ENCODE measurements at places on chromosomes 1 and 21.
A peak's percentile ranks its signal among the peaks of the same experiment; 100 is the strongest.

GRCh38 chr1:222357252-222357651 is 190.7 kb downstream of the HHIPL2 start:
- no peak for DNase-seq

DNA sequence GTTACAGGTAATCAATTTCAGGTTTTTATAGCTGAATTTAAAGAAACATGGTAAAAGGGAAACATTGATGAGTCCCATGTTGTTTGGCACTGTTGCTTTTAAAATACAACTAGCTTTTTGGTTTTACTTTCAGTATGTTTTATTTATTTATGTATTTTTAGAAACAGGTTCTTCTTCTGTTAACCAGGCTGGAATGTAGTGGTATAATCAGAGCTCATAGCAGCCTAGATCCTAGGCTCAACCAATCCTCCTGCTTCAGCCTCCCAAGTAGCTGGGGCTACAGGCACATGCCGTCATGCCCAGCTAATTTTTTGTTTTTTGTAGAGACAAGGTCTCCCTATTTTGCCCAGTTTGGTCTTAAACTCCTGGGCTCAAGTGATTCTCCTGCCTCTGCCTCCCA is 50.4 kb downstream of the CTTNBP2NL start:
- no peak for DNase-seq

GRCh38 chr1:115556236-115556635 is 85.5 kb upstream of the VANGL1 start:
- no peak for DNase-seq

- DNase-seq: no peak
These were observed 96.6 kb downstream of the RAVER2 start for GRCh38 chr1:64841330-64842065.

GRCh38 chr1:201745023-201745422 is 83.9 kb upstream of the IPO9 start:
- no peak for DNase-seq

DNA sequence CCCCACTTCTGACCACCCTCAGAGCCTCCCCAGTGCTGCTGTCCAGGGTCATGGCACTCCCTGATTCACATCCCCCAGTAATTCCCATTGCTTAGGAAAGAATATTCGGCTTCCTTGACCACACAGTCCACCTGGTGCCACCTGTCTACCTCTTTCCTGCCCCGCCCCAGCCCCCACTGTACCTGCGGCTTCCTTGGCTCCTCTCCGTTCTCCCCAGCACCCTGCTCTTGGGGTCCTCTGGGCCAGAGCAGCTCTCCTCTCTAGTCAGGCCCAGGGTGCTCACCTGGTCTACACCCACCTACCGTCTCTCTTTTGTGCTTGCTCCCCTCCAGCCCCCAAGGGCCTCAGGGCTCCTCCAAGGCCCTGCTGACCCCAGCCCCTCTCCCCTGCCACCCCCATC is 142.6 kb downstream of the PEX14 start:
- DNase-seq: no peak

DNA sequence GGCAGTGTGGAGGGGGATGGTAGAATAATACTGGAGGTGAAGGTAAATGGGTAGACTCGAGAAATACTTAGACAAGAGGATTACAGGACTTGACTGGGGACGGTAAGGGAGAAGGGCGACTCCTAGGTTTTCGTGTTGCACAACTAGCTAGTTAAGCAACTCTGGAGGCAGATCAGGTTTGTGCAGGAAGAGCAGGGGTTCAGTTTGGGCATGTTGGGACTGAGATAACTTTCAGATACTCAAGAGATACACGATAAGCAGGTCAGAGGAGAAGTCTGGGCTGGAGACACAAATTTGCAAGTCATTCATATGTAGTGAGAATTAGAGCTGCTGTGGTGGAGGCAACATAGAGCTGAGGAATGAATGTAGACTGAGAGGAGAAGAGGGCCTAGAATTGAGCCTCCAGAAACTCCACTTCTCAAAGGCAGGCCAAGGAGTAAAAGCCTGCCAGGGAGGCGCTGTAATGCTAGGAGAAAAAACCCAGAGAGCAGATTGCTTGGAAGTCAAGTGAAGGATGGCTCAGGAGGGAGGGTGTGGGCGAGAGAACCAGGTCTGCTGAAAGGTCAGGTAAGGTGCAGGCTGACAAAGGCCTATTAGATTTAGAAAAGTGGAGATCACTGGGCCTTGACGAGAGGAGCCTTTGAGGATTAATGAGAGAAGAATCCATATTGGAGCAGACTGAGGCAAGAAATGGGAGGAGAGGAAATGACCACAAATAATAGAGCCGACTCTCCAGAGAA is 20.8 kb downstream of the MAB21L3 start:
- no peak for DNase-seq

DNA sequence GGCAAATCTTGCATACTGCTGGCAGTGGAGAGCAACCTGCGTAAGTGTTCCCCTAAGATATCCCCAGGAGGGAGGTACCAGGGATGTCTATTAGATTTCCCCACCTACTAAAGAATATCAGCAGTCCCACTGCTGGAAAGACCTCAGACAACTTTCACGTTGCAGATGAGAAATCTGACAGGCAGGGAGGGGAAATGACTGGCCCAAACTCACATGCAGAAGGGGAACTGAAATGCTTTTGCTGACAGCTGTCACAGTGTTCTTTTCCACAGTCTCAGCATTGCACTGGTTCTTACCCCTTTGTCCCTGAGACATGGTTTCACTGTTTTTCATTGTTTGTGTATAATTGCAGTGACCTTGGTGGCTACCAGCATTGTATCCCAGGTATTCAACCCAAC is 84.8 kb upstream of the ATP1A1 start:
- DNase-seq: peak; percentile 64

DNA sequence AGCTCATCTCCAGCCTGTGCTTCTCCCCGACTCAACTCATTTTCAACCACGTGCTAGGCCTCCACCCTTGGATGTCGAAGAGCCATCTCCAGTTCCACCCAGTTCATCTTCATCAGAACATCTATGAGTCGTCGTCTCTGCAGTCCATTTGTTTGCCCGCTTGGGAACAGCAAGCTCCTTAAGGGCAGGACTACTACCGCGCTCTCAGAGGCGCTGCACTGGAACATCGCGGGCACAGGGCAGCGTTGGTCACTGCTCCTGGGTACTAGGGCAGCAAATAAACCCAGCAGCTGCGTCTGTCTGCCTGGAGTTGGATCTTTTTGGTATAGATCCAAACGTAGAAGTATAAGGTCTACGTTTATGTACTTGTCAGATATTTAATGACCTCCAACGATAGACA is 478 bp upstream of the PRDM2 start:
- no peak for DNase-seq

GRCh38 chr1:99702221-99702620 is 56.3 kb downstream of the PALMD start:
- DNase-seq: no peak

DNA sequence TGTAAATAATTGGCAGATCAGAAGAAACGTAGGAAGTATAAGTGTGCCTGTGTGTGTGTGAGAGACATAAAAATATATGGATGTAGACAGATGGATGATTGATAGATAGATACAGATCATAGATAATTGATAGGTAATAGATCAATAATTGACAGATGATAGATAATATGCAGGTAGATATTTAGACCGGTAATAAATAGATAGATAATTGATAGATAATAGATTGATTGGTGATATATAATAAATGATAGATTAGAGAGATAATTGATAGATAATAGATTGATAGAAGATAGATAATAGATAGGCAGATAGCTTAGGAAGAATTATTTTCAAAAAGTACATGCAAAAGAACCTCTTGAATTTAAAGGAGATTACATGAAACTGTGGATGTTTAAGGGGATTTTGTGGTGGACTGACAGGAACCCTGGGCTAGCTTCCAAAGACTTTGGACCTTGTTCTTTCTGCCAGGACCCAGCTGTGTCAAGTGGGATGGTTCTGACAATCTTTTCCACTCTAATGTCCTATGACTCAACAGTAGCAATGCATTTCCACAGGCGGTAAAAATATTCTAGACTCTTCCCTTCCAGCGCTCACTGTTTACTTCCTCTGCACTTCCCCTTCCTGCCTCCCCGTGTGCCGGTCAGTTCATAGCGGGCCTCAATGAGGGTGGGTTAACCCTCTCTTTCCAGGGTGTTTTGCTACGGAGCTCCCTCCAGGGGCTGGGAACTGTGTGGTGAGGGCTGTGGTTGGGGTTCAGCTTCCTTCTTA is 39.4 kb downstream of the KCNJ15 start:
- peak; percentile 29 for DNase-seq

DNA sequence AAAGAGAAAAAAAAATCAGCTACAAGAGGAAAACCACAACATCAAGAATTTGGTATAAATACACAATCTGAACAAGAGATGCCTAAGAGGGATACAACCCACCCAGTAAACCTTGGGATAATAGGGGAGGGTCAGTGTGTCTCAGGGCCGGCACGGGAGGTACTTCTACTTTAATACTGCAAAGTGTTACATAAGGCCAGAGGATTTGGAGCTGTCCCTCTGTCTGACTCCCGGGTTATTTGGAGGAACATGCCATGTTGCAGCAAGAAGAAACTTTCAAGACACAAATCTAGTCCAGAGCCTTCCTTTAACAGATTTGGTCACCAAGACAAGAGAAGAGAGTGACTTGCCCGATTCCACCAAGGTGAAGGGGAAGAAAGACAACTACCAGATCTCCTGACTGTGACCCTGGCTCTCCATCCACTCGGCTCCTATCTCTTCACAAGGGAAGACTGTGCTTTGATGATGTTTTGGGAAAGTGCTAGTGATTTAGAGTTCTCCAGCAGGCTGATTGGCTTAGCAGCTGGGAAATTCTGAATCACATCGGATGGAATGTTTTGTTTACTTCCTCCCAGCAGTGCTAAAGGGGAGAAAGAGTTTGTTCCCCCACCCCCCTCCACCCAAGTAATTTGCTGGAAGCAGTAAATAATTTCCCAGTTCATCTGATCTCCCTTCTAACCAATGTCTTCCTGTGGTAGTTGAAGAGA is 29.3 kb downstream of the SGIP1 start:
- DNase-seq: no peak

- no peak for DNase-seq
These were observed 27.5 kb upstream of the SLAMF6 start for GRCh38 chr1:160550572-160551034.

- DNase-seq: peak; percentile 79
These were observed 52.6 kb upstream of the RBM15 start for GRCh38 chr1:110286564-110286963.

DNA sequence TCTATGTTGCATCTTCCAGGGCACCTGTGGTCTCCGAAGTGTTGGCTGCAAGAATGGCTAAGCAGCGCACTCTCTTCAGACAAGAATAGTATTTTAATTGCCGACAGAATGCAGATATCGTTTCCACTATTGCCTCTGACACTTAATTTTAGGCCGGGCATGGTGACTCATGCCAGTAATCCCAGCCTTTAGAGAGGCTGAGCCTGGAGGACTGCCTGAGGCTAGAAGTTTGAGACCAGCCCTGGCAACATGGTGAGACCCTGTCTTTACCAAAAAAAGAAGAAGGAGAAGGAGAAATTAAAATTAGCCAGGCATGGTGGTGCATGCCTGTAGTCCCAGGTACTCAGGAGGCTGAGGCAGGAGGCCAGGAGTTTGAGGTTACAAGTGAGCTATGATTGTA is 306.9 kb downstream of the KIF26B start:
- DNase-seq: no peak

DNA sequence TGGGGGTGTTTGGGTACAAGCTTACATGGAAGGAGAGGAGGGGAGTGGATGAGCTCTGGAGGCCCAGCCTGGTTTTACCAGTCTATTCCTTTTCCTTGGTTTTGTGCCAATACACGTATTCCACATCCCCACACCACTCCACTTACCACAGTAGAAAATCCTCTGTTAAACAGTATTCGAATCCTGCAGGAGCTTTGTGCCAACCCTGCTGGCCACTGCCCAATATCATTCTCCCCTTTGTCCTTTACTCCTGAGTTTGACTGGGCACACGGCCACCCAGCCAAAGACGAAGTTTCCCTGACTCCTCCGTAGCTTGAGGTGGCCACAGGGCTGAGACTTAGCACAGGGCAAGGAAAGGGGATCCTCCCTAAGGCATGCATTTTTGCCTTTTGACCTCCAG is 61.6 kb downstream of the TMCO4 start:
- DNase-seq: no peak

GRCh38 chr1:205545001-205545919 is 40.8 kb downstream of the CDK18 start:
- no peak for DNase-seq

GRCh38 chr1:56074007-56074651 is 505.2 kb downstream of the PLPP3 start:
- DNase-seq: no peak

DNA sequence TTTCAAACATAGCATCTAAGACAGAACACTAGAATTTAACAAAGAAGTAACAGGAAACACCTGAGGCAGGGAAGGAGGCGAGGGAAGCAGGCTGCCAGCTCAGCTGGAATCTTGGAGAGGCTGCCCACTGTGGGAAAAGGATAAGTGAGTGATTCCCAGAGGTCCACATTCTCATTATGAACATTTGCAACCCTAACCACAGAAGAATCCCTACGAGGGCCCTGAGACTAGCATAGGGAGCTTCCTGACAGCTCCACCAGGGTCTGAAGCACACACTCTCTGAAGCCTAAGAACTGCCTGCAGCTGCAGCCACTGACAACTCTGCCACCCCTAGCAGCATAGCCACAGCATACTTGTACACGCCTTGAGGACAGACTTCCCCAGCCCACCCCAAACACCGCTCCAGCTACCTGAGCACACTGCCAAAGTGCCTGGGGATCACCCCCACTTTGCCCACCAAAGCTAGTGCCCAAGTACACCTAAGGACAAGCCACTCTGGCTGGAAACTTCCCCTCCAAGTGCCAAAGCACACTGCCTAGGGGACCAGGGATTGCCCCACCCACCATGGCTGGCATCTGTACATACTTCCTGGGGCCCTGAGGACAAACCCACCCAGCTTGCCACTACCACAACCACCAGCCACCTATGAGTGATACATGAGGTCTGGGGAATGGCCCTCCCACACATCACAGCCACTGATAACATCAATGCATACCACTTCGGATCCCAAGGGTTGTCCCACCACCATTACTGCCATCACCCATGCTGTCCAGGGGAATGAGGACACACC is 76.6 kb upstream of the GUCA2A start:
- DNase-seq: no peak

DNA sequence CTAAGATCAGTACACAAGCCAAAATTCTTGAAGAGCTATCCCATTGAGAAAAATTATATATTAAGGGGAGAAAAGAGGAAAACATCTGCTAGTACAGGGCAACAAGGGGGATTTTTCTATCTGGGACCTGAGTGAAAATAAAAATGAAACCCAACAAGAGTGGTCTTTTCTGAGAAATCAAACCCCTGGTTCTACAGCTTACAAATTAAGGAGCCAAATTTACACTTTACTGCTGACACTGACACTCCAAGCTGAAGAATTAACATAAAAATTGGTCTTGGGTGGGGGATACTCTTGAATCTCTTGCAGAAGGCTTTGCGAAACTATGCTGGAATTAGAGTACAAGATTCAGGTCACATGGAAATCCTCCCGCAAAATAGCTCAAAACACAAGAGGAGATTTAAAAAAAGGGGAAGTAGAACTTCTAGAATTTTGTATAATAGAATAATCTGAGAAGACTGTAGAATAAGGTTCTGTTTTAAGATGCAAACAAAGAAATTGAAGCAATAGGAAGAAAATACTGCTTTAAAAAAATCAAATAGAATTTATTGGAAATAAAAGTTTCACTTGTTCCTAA is 32.1 kb upstream of the HSPA13 start:
- DNase-seq: peak; percentile 58

- peak; percentile 88 for DNase-seq
These were observed 10.7 kb downstream of the CLCNKA start for GRCh38 chr1:16032388-16033102.
